ENCODE measurements at places on chromosomes 5 and 9.

DNA sequence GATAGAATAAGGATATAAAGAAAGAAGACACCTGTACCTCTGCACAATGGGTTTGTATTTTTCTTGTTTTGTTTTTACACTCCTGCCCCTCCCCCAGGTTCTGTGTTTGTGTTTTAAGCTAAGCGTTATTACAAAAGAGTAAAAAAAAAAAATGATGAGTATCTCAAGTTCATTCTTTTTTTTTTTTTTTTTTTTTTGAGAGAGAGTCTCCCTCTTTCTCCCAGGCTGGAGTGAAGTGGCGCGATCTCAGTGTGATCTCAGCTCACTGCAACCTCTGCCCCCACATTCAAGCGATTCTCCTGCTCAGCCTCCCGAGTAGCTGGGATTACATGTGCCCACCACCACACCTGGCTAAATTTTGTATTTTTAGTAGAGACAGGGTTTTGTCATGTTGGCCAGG lies 29.4 kb upstream of the RAI14 start:
- DNase-seq = no peak

GRCh38 chr5:133267601-133268000 lies 215.8 kb downstream of the HSPA4 start:
- DNase-seq = no peak

GRCh38 chr5:78958672-78959445 lies 26.3 kb downstream of the ARSB start:
- no peak for DNase-seq

- no peak for DNase-seq
Measured at GRCh38 chr9:35526087-35526801, 36.3 kb downstream of the RUSC2 start.

DNA sequence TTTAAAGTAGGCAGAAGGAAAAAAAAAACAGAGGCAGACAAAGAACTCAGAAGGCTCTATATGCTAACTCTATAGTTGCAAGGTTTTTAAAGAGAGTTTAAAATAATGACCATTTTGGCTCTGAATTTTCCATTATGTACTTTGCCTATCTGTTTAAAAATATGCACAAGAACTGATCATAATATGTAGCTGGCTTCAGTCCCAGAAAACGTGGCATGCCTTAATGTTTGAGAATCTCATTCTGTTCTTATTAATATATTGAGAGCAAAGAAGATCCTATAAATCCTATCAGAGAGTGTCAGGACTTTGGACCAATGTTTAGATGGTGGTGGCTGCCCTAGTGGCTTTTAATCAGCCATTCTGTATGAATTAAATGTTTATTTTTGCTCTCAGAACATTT lies 121.5 kb downstream of the JMY start:
- DNase-seq = no peak

DNA sequence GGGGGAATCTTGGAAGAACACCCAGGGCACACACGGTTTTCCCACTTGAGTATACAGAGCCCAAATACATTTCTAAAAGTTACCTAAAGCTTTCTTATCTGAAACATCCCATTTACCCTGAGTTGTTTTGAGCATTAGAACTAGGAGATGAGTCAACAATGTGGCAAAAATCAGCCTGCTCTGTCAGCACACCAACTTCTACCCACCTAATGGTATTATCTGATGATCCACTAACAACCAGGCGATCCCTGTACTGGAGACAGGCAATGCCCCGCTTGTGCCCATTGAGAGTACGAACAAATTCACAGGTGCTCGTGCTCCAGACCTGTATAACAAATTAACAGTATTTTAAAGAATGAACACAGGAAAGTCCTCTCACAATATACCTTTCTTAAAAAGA lies 87.0 kb downstream of the SMIM23 start:
- no peak for DNase-seq

- DNase-seq = no peak
Measured at GRCh38 chr5:174295702-174296436, 250.4 kb downstream of the NSG2 start.

DNA sequence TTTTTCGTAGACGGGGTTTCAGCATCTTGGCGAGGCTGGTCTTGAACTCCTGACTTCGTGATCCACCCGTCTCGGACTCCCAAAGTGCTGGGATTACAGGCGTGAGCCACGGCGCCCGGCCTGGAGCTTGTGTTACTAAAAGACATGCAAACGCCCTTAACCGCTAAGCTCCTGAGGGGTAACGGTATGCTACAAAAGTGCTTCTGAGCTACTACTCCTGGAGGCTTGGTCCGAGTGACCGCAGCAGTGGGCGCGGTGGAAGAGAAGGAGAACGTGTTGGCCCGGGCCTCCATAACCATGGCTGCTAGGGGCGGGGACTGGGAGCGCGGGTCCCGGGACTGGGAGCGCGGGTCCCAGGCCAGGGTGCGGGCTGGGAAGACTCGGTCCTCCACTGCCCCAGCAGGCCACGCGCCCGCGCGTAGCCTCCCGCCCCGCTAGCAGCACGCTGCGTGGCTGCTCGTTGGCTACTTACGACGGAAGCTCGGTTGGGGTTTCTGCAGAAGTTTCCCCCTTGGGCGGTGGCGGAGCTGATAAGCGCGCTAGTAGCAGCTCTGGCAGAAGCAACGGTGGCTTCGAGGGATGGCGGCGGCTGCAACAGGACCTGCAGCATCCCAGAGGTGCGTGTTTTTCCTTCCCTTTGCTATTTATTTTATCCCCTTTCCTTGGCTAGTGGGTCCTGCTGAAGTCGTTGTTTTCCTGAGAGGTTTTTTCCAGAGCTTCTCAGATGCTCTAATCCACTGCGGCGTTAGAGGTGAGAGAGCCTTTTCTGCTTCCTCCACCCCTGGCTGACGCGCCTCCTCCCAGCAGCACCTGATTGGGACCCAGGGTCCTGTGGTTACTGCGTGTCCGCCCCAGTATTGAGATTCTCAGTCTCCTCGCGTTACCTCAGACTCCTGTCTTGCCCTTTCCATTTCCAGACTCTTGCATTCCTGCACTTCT lies 69.2 kb upstream of the CCDC180 start:
- DNase-seq = peak; percentile 83

DNA sequence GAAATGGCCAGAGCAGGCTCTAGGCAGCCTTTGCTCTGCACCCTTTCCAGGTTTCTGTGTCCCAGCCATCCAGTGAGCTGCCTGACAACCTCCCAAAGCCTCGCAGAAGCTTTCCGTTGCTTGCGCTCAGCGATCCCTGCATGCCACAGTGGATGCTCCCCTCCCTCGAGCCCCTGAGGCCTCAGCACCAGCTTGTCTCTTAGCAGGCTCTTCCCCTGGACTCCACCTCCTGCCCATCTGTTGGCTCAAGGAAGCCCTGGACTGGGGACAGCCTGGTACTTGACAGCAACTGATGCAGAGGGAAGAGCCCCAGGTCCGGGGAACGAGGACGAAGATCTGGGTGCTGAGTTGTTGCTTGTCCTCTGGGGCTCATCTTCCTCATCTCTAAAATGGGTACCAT lies 23.2 kb downstream of the TSPAN17 start:
- DNase-seq = no peak

DNA sequence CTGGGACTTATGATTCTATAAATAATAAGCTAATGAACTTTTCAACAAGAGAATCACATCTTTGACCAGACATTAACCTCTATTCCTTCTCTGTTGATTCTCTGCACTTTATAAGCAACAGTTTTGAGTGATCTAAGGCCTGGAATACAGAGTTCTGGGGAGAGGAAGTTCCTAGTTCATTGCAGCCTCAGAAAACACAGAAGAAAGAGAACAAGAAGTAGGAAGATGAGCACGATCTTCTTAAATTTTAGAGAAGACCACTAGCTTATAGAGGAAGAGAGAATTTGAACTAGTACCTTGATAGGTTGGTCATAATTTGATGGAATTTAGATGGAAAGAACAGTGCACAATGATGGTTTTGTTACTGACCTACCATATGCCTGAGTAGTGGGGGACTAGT lies 8.5 kb upstream of the C9orf72 start:
- no peak for DNase-seq

DNA sequence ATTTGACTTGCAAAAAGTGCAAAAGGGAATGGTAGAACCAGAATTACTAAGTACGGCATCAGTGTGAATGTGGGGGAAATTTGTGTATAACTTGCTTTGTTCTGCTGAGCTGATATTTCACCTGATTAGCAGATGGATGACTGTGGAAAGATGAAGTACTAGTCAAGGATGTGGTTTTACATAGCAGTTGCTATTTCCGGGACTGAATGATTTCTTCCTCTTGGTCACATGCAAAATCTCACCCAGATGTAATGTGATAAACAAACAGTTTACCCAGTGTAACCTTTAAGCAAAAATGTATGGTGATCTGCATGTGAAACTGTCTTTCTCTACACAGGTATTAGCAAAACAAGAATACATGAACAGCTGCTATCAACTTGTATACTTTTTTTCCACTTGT lies 46.1 kb downstream of the DCP2 start:
- DNase-seq = no peak

DNA sequence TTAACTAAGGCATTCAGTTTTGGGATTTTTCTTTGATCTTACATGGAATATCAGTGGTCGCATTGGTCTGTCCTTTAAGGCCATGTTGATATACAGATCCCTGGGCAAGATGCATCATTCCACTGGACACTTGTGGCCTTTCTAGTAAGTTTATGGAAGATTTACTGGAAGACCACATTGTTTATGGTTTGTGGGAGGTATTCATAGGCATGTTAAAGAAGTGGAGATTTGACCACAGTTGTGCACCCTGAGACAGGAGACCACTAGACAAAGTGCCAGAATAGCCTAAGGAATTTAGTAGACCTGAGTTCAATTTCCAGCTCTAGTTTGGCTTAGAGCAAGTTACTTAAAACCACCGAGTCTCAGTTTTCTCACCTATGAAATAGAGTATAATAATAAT lies 383.1 kb upstream of the PAPPA start:
- no peak for DNase-seq

- no peak for DNase-seq
Measured at GRCh38 chr5:75053304-75054133, 1.2 kb upstream of the GCNT4 start.

GRCh38 chr9:123108976-123109375 lies 75.5 kb downstream of the GPR21 start:
- no peak for DNase-seq

DNA sequence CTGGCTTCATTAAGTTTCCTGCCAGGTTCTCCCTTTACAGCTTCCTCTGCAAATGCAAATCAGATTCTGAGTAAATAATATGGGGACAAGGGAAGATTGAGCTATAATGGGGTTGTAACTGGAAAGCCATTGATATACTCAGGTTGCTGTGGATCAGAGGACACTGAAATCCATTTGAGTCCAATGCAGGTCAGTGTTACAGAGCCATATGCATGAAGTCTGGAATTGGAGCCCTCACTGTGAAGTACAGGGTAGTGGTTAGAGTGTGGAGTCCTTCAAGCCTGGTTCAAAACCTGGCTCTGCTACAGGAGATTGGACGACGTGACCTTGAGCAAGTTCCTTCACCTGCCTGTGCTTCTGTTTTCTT lies 48.7 kb downstream of the TIMD4 start:
- no peak for DNase-seq

GRCh38 chr5:95531491-95531890 lies 23.3 kb downstream of the SKIC3 start:
- DNase-seq = no peak

- no peak for DNase-seq
Measured at GRCh38 chr5:82821846-82822633, 255.2 kb downstream of the TMEM167A start.

GRCh38 chr5:179176571-179177230 lies 116.5 kb downstream of the ZNF354C start:
- DNase-seq = peak; percentile 34

- DNase-seq = no peak
Measured at GRCh38 chr9:89277454-89277853, 33.5 kb upstream of the CKS2 start.

DNA sequence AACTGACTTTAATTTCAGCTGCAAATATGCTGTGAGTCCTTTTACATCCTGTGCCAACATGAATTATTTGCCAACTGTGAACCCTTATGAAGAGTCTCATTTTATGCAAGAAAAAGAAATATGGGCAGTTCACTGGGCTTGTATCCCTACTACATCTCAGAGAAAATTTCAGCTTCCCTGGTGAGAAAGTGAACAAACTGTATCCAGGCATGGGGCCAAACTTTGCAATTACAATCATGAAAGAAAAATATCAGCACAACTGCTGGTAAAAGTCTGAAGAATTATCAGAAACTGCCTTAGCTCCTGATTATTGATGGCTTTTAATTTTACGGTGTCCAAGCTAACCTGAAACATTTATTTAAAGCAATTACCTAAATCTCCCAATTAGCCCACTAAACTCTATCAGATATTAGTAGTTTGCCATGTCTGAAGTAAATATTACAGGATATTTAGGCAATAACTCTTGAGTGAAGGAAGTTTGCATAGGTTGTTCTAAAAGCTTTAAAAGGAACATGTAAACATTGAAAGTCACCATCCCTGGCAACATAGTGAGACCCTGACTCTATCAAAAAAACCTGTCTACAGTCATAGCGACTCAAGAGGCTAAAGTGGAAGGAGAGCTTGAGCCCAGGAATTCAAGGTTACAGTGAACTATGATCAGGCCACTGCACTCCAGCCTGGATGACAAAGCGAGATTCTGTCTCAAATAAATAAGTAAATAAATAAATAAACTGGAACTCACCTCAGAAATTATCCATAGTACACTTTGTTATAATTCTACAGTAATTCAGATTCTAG lies 83.9 kb upstream of the HCN1 start:
- no peak for DNase-seq

DNA sequence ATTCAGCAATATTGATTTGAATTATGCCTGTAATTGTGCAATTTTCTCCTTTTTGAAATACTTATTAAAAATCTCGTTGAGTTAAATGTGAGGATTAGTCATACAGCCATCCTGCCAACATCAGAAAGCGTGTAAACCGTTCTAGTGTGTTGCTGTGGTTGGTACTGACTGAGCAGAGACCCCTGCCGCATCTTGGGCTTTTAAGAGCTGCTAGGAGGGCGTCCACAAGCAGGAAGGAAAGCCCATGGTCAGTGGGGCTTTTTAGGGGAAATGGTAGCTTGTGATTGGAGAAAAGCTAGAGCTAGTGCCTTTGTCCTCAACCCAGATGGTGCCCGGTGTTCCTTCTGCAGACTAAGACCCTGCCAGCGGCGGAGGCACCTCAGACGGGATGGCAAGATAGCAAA lies 1.3 kb downstream of the SDHA start:
- DNase-seq = no peak

DNA sequence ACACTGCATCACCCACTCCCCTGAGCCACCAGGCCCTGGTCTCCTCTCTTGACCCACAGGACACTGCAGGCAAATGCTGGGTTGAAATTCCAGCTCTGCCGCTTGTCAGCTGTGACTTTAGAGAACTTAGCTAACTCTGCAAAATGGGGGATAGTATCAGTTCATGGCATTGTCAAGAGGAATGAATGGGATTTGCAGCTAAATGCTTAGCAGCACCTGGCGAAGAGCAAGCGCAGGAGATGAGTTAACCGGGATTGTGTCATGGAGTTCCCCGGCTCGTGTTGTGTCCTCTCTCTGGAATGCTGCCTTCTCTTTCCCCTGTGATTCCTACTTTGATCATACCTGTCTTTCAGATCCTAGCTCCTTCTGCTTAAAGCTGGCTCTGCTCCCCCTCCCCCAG lies 67.1 kb downstream of the DAB2IP start:
- no peak for DNase-seq

- no peak for DNase-seq
Measured at GRCh38 chr5:125343015-125343414, 596.6 kb upstream of the ZNF608 start.
